CD4-positive, alpha-beta memory T cell (primary cell): ENCODE measurements at places on chromosomes 2 and 18.

DNA sequence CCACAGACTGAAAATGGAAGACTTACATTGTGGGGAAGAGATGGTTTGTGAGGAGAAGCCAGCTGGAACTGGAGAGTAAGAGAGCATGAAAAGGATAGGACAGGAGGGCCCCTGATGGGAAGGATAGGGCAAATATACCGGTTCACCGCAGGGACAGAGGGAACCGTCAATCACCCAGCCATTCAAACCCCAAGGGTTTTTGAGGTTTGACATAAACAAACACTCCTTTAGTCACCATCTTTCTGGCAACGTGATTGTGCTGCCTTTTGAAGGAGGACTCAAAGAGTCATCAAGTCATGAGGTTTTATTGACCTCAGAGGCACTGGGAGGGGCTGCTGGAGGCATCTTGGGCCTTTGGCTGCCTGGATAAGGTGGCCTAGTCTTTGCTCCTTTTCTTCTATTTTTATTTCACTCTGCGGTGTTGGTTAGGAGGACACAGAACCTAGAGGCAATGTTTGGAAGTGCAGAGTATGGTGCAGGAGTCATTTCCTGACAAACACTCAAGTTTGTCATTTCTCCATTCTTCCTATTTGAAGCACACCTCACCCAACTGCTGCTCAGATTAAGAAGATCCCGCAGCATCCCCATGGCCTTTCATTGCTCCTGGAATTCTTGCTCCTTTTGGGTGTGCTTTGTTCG lies 487.3 kb upstream of the SPRED2 start:
- DNase-seq: no peak

DNA sequence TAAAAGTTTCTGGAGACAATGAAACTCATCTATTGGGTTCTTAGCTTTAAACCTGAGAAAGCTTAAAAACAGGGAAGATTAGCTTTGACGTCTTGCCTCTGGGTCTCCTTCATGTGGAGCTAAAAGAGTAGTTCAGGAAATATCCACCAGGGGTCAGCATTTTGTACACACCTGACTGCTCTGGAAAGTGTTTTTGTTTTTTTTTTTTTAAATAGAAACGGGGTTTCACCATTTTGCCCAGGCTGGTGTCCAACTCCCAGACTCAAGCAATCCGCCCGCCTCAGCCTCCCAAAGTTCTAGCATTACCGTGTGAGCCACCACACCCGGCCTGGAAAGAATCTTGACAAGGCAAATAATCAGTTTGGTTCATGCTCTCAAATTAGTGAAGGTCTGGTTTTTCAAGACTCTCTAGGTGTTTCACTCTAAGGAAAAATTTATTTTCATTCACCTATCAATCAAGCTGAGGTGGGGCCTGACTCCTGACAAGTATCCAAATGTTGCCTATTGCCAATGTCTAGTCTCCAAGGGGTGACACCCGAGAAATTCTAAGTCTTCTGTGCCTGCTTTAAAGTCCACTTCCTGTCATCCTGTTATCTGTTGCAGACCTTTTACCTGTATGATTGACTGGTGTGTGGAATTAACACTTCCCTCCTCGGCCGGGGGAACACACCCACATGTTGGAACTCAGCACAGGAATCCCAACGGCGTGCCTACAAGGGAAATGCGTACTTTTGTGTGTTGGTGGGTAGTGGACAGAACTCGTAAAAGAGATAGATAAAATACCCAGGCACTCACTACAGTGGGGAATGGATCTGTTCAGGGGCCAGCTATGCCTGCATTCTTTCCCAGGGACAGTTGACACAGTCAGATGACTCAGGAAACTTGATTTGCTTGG lies 11.3 kb downstream of the IL1RN start:
- DNase-seq: peak; percentile 73

DNA sequence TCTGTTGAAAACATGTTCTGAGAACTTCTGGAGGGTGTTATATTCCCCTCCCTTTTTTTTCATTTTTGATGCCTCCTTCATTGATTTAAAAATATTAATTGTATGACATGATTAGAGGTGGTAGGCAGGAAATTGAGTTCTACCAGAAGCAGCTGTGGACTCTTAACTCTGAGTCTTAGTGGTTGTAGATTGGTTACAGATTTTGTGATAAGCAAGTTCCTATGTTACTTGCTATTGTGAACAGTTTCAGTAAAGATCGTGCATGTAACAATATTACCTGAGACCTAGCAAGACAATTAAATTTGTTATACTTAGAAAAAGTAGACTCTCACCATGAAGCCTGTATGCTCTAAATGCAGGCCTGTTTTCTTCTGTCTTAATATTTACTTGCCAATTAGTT lies 88.1 kb downstream of the PRPF40A start:
- DNase-seq: no peak

DNA sequence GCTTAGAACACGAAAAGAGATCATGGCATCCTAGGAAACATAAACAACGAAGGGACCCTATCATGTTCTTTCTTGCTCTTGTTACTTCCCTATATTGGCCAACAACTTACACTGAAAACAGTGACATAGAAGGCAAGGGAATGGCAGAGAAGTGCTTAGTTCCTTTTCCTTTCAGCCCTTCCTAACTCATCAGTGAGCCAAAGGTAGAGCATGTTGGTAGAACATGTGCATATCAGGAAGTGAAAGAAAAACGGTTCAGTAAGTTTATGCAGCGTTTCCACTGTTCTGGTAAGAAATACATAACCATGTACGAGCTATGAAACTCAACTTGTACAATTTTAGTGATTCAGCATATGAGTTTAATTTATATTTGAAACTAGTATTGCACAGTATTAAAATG lies 21.7 kb downstream of the AKAIN1 start:
- no peak for DNase-seq

GRCh38 chr2:136072621-136073020 lies 45.3 kb downstream of the CXCR4 start:
- DNase-seq: no peak

DNA sequence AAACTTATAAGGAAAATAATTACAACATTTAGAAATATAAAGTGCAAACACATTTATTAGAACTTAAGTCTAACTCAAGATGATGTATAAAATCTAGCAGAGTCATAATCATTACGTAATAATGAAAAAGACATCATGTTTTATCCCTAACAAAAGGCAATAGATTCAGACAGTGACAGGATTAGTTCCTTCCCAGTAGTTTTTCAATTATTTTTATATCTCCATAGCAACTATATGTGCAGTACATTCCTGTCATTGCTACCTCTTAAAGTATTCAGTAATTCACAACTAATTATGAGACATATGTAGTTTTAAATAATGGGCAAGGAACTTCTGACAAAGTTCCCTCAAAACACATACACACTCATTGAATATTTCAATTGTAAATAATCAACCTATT lies 687.9 kb downstream of the CCDC85A start:
- no peak for DNase-seq

GRCh38 chr2:101718993-101719571 lies 21.6 kb downstream of the MAP4K4 start:
- peak; percentile 63 for DNase-seq

DNA sequence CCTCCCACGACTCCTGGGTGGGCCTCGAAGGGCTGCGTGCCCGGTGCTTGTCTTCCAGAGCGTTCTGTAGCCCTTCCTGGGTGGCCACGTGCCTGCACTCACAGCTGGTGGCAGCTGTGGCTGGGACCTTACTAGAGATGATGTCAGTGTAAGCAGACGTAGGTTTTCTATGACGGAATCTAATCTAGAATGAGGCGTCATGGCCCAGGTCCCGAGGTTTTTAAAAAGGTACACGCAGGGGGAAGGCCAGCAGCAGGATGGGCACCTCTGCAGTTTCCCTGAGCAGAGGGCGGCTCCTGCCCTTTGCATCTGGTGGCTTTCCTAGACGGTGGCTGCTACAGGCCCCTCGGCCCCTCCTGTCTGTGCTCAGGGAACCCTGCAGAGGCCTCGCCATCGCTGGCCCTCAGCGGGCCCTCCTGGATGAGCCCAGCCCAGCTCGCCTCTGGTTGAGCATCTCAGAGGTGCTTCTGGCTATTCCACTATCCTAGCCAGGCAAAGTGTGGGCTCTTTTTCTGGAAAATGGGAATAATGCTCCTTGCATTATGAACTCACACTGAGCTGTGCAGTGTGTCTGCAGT lies 49.6 kb upstream of the PXDN start:
- no peak for DNase-seq

DNA sequence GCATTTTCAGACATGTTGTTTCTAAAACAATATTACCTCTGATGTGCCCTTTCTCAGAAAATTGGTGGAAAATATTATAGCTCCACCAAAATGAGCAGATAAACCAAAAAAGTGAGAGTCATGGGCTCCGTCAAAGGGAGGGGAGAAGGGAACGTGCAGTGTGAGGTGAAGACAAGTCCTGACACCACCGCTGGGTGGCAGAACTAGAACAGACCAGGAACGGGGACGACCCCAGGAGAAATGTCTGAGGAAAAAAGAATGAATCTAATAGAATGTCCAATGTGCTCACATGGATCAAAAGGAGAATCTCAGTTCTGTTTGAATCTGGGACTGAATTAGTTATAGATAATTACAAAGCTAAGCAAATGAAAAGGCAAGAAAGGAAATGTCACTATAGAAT lies 22.6 kb upstream of the BCL2 start:
- no peak for DNase-seq

DNA sequence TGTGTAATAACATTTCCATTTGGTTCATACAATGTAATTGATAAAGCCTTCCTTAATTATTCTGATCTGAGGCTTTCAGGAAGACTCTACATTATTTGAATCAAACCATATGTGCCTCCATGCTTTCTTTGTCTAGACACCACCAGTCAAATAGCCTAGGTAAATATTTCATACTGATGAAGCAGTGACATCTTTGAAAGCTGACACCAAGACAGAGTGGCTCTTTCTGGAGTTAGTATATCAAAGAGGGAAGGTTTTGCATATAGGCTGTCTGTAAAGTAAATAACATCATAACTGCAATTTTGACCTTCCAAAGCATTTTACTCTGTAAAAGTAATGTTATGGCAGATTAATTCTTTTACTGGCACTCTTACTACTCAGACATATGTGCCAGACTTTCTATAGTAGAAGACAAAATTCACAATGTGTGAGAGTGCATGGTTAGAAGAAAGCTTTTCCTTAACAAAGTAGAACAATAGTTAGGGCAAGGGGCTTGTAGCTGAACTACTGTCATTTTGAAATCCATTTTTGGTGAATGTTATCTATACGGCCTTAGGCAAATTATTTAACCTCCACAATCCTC lies 177.3 kb downstream of the ERBB4 start:
- no peak for DNase-seq

DNA sequence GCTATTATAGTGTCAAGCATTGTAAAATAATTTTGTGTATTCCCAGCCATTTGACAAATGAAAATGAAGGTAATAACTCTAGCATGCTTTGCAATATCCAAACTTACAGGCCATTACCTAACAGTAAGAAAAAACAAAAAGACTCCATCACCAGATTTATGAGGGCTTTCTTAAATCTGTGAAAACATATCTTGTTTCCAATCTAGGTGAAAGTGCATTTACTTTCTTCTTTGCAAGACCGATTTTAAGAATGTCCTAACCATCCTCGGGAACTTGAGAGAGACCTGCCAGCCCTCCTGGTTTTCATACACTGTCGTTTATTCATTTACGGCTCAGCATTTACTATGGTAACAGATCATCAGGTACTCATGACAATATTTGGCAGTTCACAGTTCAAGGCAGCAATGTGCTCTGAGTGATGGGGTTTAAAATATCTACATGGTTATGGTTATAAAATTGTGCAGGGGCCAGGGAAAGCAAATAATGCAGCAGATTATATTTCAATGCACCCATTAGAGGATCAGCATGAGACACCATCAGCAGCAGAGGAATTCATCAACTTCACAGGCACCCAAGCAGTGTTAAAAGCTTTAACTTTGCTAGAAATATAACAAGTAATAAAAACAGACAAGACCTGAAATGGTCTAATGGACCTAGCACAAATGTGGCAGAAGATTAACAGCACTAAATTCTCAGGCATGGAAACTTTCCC lies 34.4 kb upstream of the PARD3B start:
- no peak for DNase-seq
